Stimulated activated CD4-positive, alpha-beta T cell treated with anti-CD3 and anti-CD28 coated beads, Interleukin-4, amount 100 ng/mL, for 4 hours (primary cell): ENCODE measurements at places on chromosomes 3 and 15.

DNA sequence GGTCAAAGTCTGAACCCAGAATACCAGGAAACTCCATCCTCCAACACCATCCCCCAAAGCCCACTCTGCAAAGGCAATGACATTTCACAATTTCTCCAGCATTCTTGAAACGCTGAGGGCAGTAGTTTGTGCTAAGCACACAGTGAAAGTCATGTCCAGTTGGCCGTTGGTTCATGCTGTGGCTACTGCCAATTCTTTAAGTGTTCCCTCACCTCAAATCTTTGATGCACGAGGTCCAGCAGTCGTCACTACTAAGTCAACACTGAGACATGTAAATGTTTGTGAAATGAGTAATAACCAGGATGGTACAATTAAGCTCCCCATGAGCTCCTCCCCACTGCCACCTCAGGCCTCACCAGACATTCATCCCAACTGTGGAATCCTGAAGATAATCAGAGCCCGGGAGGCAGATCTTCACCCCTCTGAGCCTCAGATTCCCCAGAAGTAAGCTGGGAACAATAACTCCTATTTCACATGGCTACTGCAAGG lies 7.0 kb downstream of the SUCLG2 start:
- DNase-seq: no peak

GRCh38 chr3:159910991-159911663 lies 77.5 kb upstream of the IL12A start:
- no peak for DNase-seq

DNA sequence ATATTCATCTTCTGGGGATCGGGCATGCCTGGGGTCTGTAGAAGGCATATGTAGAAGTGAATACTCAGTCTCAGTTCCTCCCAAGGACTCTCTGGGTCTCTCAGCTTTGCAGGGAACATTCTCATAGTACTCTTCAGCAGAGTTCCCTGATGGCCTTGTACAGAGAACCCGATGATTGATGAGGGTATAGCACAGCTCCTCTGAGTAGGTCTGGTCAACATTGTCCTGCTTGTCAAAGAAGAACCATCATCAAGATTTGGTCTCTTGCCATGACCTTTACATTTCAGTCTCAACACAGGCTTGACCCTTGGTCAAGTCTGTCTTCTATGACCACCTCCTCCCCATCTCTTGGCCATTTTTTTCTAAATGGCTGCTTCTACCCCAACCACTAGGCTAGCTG lies 9.5 kb downstream of the GCSAM start:
- no peak for DNase-seq

DNA sequence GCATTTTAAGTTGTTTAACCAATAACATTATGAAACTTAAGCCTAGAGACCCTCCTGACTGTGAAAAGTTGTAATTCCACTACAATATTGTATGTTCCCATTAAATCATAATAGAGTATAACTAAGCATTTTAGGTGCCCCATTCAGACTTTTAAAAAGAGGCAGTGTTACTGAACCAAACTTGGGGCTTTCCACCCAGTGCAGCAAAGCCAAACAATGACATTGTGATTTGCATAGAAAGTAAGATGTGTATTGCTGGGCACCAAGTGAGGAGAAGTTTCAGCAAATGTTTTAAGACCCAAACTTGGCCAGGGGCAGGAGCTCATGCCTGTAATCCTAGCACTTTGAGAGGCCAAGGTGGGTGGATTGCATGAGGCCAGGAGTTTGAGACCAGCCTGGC lies 706.2 kb downstream of the GRM7 start:
- DNase-seq: no peak

DNA sequence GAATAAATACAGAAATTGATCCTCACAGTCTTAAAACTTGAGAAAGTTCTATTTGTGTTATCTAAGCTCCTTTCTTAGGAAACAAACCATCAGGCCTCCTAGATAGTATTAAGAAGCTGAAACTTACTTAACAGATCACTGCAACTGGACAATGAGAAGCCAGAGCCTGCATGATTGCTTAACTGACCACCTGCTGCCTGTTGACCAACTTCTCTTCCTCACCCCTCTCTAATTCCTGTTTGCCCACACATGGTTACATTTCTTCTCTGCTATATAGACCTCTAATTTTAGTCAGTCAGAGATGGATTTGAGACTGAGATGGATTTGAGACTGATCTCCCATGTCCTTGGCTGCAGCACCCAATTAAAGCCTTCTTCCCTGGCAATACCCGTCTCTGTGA lies 13.5 kb downstream of the CCPG1 start:
- DNase-seq: no peak

DNA sequence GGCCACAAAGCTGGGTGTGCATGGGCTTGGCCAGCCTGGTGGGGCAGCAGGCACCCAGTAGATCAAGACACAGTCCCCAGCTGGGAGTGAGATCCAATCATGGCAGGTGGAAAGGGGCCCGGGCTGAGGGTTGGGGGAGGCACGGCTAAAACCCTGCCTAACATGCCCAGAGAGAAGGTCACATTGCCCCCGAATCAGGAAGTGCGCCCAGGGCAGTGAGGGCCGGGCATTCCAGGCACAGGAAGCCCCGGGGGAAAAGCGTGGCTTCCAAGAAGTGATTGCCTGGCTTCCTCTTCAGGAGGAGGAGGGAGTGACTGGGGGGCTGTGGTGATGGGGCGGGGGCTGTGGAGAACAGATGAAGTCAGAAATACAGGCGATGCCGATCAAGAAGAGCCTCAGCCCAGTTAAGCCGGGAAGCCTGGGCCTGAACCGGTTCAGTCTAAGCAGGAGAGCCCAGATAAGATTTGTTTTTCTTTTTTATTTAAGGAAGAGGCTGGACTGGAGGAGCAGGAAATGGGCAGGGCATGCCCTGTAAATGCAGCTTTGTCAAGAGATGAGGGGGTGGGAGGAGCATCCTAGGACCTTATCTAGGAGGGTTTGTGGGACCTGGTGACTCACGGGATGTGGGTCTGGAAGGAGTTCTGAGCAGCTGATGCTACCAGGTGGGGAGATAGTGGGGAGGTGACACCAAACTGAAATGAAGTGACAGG lies 83.9 kb downstream of the CHSY1 start:
- DNase-seq: peak; percentile 73

DNA sequence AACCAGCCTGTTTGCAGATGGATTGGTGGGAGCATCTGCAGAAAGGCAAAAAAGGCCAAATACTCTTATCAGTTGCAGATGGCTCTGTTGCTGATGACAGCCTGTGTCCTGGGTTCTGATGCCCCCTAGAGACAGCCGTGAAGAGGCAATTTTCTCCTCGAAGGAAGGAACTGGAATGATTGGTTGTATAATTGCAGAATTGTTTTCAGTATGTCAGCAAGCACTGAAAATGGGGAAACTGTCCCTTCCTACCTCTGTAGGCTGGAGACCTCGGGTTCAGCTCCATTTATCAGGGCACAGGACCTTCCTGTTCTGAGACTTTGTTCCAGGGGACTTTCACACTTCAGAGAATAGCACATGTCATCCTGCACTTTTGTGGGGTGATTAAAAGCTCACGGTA lies 103.0 kb downstream of the PGPEP1L start:
- DNase-seq: no peak
